ENCODE measurements at places on chromosomes 7 and 10.

DNA sequence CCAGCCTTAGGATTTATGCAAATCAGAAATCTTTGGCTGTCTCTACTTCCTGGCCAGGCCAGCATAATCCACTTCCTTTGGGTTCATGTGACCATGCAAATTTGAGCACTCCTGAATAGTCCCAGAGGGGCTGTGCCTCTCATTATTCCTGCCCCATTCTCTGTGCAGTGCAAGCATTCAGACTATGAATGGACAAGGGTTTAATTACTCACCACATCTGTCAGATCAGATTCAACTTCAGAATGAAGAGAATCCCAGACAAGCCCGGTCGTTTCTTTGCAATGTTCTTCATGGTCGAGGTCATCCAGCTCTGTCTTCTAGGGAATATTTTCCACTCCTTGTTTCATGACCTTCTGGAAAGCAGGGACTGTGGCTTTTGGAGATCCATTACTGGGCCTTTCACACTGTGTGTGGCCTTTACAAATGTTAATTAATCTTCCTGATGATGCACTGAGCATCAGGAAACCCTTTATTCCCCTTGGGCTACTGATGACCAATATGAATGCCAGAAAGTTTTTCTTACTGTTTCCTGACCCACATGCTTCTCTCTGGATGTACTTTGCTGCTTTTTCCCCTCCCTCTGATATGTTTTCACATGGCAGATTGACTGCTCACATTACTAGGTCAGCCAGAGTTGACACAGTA lies 217.6 kb upstream of the TCF7L2 start:
- no peak for DNase-seq

DNA sequence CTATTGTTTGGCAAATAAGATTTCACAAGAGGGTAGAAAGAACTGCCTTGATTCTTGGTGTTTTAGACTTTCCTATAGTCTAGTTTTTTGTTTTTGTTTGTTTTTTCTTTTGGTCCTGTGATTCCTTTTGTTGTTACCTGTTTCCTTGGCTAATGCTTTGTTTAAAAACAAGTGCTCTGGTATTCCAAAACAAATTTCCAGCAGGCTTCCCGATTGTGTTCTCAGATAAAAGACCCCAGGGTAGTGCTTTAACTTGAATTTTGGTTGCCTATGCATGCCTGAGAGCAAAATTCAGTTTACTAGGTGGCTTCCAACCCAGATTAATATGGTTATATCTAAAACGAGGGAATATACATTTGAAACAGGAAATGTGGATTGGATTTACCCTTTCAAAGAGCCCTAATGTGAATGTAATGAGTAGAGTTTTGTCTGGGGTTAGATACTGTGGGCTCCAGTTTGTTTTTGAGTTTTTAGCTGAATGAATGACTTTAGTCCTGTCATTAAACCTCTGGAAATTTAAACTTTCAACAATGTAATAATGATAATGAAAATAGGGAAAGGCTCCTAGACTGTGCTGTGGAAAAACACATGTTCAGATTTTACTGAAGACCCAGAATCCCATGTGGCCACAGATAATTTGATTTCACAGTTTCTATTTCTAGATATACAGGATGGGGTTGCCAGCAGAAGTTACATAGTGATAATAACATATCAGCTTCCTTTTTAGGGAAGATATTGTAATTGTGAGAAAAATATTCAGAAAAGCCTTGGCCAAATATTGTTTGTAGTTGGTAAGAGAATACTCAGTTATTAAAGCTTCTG lies 23.9 kb downstream of the AUTS2 start:
- DNase-seq: no peak

GRCh38 chr7:142754681-142755575 lies 5.7 kb downstream of the PRSS1 start:
- no peak for DNase-seq

DNA sequence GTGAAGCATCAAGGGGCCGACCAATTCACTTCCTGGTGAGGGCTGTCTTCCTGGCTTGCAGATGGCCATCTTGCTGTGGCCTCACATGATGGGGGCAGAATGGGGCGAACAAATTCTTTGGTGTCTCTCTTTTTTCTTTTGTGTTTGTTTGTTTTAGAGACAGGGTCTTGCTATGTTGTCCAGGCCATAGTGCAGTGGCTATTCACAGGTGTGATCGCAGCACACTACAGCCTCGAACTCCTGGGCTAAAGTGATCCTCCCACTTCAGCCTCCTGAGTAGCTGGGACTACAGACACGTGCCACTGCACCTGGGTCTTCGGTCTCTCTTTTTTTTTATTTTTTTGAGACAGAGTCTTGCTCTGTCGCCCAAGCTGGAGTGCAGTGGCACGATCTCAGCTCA lies 20.1 kb downstream of the NOLC1 start:
- DNase-seq: no peak

DNA sequence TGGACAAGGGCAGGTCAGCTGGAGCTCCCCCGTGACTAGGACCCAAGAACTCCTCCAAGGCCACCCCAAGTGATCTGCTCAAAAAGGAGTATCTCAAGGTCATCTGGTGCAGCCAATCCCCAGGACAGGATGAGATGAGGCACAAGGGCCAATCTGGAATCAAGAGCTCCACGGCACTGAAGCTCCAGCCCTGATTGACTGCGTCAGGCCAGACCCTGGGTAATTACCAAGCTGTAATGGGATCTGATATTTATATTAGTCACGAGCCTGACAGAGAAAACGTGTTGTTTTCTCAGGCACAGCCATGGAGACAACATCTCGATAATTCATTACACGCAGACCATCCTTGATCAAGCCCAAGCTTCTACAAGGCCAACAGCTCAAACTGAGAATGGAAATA lies 4.2 kb downstream of the KCNMA1 start:
- no peak for DNase-seq

DNA sequence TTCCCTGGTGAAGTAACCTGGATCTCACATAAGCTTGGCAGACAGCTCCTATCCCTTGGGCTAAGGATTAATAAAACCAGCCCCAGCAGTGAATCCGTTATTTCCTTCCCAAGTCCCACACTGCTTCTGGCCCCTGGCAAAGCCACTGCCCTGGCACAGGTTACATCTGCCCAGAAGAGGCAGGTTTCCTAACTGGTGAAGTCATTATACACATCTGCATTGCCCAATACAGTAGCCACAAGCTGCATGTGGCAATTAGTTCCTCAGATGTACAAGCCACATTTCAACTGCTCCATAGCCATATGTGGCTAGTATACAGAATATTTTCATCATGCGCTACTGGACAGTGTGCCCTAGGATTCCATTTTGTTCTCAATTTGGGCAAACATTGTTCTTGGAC lies 273.0 kb downstream of the GRM8 start:
- no peak for DNase-seq

DNA sequence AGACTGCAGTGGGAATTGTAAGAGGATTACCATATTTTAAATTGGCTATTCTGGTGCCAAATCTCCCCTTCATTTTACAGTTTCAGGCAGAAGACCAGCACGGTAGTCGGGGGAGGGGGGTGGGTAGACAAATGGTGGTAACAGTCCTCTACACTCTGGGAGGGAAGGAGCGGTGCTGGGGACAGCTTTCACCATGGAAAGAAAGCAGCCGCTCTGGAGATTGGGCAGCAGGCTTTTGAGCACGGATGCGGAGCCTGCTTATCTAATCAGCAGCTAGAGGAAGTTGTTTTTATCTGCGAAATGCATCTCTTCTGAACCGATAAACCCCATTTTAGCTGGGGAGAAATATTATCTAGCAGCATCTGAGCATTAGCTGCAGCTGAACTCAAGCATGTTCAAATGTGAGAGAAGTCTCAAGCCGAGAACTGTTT lies 28.7 kb downstream of the IKZF1 start:
- DNase-seq: no peak

DNA sequence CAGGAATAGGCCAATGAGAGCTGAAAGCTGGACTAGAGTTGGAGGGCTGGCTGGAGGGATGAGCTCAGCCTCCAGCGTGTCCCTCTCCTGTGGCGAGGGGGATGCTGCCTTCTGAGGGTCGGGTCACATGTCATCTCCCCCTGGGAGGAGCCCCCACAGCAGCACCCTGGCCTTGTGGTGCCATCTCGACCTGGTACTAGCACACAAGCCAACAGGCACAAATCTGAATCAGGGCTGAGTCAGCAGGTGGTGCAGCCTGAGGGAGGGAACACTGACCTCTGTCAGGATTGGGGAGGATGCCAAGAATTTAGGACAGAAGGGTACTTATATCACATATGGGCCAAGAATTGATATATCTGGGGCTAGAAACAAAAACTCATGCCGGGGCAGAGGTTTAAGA lies 280.4 kb downstream of the CELF2 start:
- no peak for DNase-seq

- no peak for DNase-seq
Observed at GRCh38 chr7:134024739-134025138, 102.4 kb upstream of the LRGUK start.

DNA sequence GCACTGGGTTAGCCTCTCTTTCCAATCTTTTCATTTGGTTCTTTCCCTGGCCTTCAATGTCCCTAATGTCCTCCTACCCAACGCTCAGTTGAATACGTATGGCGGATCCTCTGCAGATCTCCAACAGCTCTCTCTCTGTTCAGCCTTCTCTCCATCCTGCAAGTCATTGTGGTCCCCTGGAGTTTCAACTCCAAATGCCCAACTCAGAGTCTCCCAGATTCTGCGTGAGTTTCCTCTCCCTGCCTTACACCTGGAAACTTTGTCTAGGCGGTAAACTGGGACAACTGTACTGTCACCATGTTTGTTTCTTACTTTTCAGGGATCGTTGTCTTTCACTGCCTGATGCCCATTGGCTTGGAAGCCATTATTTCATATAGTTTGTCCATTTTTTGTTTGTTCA lies 273.1 kb downstream of the TNS3 start:
- DNase-seq: no peak

GRCh38 chr7:132601783-132602182 lies 25.5 kb upstream of the PLXNA4 start:
- no peak for DNase-seq

- DNase-seq: no peak
Observed at GRCh38 chr10:106226828-106227227, 937.7 kb downstream of the SORCS1 start.

DNA sequence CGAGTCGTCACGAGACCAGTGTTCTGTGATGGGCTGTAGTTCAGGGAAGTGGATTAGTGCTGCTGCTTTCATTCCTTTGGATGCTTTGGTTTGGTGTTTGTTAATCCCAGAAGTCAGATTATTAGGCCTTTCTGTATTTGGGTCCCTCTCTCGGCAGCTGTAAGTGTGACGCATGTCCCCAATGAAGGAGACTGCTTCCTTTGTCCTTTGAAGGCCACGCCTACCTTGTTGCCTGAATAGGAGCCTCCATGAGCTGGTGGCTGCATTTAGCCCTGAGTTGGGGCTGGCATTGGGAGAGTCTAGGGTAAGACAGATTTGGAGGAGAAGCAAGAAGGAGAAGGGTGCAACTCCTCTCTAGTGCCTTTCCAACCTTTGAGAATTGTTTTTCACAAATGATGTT lies 34.5 kb downstream of the DOCK1 start:
- DNase-seq: no peak

DNA sequence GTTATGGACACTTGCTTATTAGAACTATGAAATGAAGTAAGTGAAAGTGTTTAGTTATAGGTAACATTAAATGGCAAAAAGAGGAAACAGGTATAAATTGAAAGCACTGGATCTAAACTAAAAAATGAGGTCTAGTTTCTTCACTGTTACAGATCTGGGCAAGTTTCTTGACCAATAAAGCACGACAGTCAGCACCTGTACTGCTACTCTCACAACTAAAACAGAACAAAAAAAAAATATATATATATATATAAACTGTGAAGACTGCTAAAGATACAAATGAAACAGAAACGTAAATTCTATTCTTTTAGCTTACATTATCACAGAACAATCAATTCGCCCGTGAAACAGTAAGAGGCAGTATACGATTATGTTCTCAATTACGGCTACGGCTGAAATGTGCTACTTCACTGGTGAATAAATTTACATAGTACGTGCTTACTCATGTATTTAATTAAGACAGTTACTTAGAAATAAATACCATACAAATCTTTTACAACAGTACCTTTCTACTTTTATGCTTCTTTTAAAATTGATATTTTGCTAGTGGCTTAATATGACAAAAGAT lies 4.2 kb downstream of the AHR start:
- DNase-seq: no peak

DNA sequence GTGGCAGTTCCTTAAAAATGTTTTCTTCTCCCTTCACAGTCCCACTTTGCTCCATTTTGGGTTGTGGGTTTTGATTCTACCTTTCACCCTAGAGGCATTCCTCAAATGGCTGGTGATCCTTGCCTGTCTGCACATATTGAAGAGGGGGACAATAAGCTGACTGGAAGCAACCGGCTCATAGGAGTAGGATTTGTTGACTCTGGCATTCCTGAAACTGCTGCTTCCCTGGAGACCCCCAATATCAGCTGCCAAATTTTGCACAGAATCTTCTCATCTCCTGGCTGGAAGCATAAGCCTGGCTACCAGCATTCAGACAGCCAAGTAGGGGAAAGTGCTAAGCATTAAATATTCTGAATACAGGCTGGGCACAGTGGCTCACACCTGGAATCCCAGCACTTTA lies 53.7 kb downstream of the KIF5B start:
- no peak for DNase-seq

DNA sequence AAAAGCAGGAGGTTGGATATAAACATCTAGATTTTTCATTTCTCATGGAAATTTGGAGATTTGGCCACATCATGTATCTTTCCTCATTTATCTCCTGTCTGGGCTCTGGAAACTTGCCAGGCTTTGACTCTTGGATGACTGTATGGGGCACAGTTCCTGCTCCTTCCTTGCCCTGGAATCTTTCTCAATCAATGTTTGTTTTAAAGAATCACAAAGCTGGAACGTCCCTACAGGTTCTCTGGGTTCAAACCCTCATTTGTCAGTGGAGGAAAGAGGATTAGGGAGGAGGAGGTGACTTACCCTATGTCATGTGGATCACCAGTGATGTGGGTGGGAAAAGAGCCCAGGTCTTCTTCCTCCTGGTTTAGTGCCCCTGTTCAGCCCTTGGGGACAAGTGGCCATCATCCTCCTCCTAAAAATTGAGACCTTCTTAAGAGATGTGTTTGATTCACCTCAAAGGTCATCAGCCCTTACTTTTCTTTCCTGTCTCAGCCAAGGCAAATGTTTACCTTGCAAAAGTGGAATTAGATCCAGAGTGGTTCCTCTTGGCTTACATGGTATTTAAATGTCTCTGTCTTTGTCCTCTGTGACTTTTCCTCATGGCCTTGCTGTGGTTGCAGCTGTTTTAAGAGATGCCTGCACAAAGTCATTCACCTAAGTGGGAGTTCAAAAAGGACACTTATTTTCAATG lies 38.8 kb upstream of the PDZD8 start:
- no peak for DNase-seq

DNA sequence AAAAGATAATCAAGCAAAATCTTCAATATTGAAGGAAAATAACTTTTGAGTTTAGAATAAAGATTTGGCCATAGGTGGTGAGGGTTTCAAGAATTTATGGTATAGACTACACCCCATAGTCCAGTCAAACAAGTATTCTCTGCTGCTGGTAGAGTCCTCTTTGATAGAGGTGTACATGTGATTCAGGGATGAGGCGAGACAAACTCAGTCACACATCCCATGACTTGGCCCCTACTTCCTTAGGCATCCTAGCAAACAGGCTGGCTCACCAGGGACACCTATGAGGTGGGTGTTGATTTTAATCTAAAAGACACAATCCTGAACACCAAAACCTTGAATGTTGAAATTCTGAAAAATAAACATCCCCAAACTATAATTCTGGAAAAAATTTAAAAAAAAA lies 78.1 kb upstream of the SLC25A13 start:
- DNase-seq: no peak
